HT-29 (cell line): ENCODE measurements at places on chromosomes 16 and 17. TPM values are rescaled to one million over a fixed set of nuclear protein-coding genes. Genes with fewer than 3 reads are reported as not detected.
A peak's percentile ranks its signal among the peaks of the same experiment; 100 is the strongest.

MRC2 gene
- total RNA-seq, result 2.4 and 2.8 TPM in 2 replicates

TEX19 gene
- total RNA-seq, result 0.10 and 1.1 TPM in 2 replicates

DNA sequence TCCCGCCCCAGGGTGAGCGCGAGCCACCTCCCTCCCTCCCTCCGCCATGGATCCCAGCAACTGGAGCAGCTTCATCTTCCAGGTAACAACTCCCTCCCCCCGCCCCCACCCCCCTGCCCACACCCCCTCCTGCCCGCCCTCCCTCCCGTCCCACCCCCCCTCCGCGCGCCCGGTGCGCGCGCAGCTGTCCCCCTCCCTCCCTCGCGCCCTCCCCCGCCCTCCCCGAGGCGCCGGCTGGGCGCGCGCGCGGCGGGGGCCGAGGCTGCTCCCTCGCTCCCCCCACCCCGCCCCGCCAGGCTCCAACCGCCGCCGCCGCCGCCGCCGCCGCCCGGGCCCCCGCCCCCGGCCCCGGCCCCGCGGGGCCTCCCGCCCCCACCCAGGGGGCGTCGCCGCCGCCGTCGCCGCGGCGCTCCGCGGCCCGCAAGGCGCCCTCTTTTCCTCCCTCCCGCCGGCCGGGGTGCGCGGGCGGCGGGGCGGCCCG, at the start of gene MAZ:
Gene MAZ, plus strand, starts transcription at position 431 of the 481 bp plus-strand sequence. CDS start 173 bp downstream, outside the sequence.
- DNase-seq, result no peak

- no peak for DNase-seq
These were observed 9.2 kb downstream of the DNAH17 start for GRCh38 chr17:78567991-78568390.

- DNase-seq, result peak; percentile 55
These were observed 110.2 kb upstream of the CACNG5 start for GRCh38 chr17:66724581-66725341.

- DNase-seq, result peak; percentile 96
These were observed 2.6 kb upstream of the PITPNC1 start for GRCh38 chr17:67374329-67375053.

DNA sequence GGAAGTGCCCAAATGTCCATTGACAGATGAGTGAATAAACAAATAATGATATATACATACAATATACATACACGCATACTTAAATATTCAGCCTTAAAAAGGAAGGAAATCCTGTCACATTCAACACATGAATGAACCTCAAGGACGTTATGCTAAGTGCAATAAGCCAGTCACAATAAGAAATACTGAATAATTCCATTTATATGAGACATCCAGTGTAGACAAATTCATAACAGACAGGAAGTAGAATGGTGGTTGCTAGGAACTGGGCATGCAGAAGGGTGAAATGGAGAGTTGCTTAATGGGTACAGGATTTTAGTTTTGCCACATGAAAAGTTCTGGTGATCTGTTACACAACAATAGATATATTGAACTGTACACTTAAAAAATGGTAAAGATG, 8.8 kb upstream of the ITGB4 start:
- no peak for DNase-seq

DNA sequence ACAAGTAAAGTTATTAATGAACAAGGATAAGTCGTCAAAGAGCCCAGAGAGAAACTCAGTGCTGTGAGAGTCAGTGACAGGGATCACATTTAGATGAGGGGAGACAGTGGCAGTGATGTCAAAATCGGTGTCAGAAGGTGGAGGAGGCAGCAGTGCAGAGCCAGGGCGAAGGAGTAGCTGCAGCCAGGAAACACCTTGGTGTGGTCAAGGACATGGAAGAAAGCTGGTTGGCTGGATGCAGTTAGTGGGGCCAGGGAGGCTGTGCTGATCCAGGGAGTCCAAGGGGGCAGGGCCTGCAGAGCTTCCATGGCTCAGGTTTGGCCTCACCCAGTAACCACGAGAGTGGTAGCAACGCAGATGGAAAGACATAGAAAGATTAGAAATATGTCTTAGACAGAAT, 50.7 kb upstream of the ADORA2B start:
- no peak for DNase-seq
